ENCODE measurements at places on chromosomes 7 and 10.
A peak's percentile ranks its signal among the peaks of the same experiment; 100 is the strongest.

- DNase-seq = no peak
Measured at GRCh38 chr7:30170476-30171205, 35.9 kb downstream of the MTURN start.

DNA sequence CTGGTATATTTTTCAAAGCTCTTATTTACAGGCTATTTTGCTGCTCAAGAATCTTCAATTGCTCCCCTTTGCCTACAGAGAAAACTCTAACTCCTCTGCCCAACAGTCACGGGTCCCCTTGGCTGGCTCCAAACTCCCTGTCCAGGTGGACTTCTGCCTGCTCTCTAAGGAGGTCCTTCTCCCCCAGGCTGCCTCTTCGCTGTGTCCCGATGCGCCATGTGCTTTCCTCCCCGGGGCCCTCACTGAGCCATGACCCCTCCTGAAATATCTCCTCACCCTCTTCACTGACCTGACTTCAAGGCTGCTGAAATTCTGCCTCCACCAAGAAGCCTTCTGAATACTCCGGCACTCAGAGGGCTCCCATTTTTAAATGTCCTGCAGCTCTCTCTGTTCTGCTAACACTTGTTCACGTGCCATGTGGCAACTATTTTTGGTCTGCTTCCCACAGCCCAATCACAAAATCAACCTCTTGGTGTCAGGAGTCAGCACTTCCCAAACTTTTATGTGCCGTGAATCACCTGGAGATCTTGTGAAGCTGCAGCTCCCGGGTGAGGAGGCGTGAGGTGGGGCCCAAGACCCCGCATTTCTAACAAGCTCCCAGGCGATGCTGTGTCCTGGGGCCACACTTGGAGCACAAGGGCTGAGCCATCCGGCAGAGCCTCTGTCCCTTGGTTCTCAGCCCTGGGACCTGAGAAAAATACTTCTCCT is 85.7 kb upstream of the COL13A1 start:
- DNase-seq = no peak

DNA sequence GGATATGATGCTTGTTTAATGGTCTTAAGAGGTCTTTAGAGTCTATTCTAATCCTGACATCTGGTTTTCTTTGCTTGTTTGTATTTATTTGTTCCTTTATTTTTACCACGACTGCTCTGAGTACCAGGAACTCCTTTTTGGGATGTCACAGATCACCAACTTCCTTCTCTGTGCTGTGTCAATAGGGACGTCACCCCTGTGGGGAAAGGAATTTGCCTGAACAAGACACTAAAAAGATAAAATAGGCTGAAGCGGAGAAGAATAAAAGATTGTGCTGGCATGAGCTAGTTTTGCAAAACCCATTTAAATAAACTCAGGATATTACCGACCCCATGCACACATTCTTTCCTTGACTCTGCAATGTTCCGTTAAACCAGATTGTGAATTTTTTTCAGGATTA is 27.7 kb downstream of the MGMT start:
- no peak for DNase-seq

DNA sequence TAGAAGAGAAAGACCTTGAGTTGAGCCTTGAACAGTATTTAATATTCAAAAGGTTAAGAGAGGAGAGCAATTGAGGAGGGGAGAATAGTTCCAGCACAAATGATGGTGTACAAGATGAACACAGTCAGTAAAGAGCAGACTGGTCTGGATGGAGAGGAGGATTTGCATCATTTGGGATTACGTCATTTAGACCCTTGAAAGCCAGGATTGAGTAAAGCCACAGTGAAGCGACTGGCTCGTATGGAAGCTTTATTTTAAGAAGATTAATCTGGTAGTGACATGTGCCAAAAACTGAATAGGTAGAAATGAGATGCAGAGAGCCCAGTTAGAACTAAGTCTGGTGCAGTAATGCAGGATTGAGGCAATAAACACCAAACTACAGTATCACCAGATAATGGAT is 52.6 kb downstream of the TRUB1 start:
- DNase-seq = no peak

DNA sequence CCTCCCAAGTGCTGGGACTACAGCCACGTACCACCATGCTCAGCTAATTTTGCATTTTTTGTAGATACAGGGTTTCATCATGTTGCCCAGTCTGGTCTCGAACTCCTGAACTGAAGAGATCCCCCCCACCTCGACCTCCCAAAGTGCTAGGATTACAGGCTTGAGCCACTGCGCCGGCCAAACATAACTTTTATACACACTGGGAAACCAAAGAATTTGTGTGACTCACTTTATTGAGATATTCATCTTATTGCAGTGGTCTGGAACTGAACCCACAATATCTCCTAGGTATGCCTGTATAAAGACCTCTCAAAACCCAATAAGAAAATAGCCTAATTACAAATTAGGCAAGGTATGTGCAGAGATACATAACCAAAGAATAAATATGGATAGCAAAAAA is 182.6 kb upstream of the FEZF1 start:
- no peak for DNase-seq

GRCh38 chr10:26682931-26683330 is 14.6 kb upstream of the PDSS1 start:
- DNase-seq = no peak

DNA sequence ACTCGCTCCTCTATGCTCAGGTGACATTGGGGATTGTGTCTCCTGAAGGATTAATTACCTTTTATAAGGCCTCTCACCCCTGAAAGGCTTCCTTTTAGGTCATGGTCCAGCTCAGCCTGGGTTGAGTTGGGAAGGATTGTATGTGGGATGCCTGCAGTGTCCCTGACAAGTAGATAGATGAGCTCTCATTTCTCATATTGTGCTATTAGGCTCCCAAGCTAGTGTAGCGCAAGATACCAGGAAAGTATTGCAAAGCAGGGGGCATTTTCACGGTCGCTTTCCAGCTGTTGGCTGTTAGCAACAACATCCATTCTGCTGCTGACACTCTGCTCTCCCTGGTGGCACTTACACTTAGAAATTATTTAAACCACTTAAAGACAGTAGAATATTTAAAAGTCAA is 31.9 kb downstream of the NXPH1 start:
- no peak for DNase-seq

- DNase-seq = no peak
Measured at GRCh38 chr10:19204246-19204917, 155.8 kb downstream of the MALRD1 start.

- no peak for DNase-seq
Measured at GRCh38 chr10:21041763-21042458, 144.8 kb upstream of the NEBL start.

GRCh38 chr7:32582036-32582435 is 86.7 kb downstream of the AVL9 start:
- no peak for DNase-seq

- no peak for DNase-seq
Measured at GRCh38 chr10:84225427-84226173, at the start of gene LRIT2. Gene LRIT2, minus strand, starts transcription at chr10:84225544. Its CDS starts 24 bp downstream, at chr10:84225520.

DNA sequence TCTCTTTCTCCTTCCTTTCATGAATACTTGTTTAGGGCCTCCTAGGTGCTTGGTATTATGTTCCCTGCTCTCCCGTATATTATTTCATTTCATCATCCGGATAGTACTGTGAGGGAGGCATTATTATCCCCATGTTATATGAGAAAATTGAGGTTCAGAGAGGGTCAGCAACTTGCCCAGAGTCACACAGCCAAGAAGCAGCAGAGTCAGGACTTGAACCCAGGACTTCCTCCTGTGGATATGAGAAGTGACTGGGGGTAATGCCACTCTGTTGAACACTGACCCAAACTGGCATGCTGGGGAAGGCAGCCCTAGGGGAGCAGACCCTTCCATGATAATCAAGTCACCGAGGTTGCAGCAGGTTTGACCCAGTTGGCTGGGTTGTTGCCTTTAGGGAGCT is 8.2 kb upstream of the SFRP5 start:
- no peak for DNase-seq

GRCh38 chr7:34059136-34059828 is 153.9 kb downstream of the BMPER start:
- DNase-seq = no peak

DNA sequence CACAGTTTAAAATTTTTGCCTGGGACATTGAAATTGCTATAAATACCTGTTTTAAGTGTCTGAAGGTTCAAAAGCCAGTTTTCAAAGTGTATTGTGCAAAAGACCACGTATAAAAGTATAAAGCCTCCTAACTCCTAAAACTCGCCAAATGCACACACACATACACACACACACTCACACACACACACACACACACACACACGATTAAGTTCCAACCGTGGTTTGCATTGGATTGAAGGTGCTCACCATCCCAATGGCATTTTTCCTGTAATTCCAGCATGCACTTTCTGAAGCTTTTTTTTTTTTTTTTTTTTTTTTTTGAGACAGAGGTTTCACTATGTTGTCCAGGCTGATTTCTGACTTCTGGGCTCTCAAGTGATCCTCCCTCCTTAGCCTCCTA is 2.8 kb upstream of the RGS10 start:
- DNase-seq = no peak

- DNase-seq = peak; percentile 83
Measured at GRCh38 chr10:112532189-112532588, 85.2 kb downstream of the VTI1A start.

GRCh38 chr10:86699541-86699940 is 31.2 kb downstream of the LDB3 start:
- no peak for DNase-seq

DNA sequence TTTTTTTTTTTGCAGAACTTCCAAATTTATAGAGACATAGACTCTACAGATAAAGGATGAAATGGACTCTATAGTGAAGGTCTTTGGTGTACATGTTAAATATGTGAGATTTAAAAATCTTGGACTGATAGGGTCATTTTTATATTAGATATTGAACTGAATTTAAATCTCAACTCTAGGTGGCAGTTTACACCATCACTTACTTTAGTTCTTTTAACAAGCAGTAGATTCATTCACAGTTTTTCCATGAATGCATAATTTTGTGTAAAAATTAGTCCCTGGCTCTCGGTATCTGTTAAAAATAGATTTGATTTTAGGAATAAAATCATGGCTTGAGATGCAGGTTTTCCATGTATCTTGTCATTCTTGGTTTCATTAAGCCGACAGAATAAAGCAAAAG is 31.1 kb upstream of the SNX13 start:
- no peak for DNase-seq

DNA sequence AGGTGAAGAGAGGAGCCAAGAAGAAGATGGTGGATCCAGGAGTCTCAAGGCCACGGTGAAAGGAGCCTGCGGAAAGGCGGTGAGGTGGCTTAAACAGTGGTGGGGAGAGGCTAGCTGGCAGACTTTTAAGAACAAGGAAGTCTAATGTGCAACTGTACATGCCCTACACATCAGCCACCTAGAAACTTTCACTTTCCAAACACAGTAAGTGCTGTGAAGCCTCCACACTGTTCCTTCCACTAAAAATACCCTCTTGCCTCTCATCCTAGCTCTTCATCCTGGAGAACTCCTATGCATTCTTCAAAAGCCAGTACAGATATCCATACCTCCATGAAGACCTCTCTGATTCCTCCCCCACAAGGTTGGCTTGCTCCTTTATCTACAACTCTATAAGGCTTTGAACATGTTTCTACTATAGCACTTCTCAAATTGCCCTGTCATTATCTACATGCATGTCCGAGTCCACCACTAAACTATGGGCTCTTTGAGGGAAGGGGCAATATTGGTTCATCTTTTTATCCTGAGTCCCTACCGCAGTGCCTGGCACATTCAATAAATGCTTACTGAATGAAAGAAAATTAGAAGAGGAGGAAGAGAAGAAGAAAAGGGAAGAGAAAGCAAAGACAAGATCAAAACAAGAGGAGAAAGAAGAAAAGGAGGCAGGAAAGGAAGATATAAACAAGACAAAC is 54.2 kb downstream of the DNAJC12 start:
- DNase-seq = no peak

GRCh38 chr7:75879771-75880184 is 944 bp downstream of the RHBDD2 start:
- no peak for DNase-seq

DNA sequence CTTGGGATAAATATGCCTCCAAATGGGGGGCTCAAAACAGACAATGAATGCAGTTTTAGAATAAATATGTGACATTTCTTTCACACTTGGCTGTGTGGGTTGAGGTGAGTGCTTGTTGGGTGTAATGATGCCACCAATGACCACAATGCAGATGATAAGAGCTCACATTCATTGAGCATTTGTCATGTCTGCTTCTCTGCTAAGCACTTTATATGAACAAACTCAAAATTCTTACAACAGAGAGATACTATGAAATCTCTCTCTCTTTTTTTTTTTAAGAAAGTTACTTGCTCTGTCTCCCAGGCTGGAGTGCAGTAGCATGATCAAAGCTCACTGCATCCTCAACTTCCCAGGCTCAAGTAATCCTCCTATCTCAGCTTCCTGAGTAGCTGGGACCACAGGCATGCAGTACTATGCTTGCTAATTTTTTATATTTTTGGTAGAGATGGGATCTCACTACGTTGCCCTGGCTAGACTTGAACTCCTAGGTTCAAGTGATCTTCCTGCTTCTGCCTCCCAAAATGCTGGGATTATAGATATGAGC is 185.4 kb downstream of the JCAD start:
- DNase-seq = no peak

- peak; percentile 88 for DNase-seq
Measured at GRCh38 chr7:74289018-74289658, at the start of gene CLIP2. Gene CLIP2, plus strand, starts transcription at chr7:74289407. Its CDS starts 28,140 bp downstream, at chr7:74317547.

All from SW480 (cell line).